NCI-H748 treated with DMSO at 0.1 percent for 48 hours (cell line): ENCODE measurements at places on chromosomes 2 and 18.

GRCh38 chr2:183812091-183812490 lies 687.8 kb downstream of the NUP35 start:
- no peak for DNase-seq

GRCh38 chr2:1541819-1542475 lies 128.7 kb downstream of the TPO start:
- no peak for DNase-seq

DNA sequence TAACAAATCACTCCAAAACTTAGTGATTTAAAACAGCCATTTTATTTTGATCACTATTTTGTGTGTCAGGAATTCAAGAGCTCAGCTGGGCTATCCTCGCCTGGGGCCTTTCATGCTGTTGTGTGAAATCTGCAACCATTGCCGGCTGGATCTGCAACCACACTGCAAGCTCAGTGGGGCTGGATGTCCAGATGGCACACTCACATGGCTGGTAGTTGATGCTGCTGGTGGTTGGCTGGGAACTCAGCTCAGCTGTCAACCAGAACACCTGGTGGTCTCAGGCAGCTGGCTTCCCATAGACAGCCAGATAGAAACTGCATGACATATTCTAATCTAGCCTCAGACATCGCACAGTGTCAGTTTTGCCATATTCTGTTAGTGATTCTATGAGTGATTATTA lies 30.6 kb upstream of the AP1S3 start:
- DNase-seq, result no peak

DNA sequence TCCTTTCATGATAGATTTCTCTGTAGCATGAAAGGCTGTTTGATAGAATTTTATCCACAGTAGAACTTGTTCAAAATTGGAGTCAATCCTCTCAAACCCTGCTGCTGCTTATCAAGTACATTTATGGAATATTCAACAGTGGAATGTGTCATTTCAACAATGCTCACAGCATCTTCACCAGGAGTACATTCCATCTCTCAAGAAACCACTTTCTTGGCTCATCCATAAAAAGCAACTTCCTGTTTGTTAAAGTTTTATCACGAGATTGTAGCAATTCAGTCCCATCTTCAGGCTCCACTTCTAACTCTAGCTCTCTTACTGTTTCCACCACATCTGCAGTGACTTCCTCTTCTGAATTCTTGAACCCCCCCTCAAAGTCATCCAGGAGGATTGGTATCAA lies 29.4 kb downstream of the PDCL3 start:
- DNase-seq, result no peak

DNA sequence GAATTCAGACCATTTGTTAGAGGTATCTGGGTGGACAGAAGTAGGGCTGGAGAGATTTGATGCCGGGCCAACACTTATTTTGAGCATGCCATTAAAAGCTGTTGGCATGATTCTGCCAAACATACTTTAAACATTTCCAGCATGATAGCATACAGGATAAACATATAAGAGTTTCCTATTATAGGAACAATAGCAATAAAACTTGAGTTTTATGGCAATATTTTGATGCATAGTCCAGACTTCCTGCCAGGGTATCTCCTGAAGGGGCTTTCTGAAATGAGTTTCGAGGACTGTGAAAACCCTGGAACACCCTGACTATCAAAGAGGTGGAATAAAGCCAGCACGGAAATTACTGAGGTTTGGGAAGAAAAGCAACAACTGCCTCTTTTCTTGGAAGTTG lies 1398.0 kb upstream of the NXPH2 start:
- no peak for DNase-seq

- DNase-seq, result no peak
These were observed 38.9 kb downstream of the METAP1D start for GRCh38 chr2:172038604-172039003.

GRCh38 chr2:127585270-127585807 lies 49.9 kb downstream of the MYO7B start:
- no peak for DNase-seq

GRCh38 chr2:101121174-101121573 lies 30.0 kb downstream of the TBC1D8 start:
- DNase-seq, result no peak

- DNase-seq, result no peak
These were observed 11.8 kb downstream of the MMADHC start for GRCh38 chr2:149575752-149576151.

DNA sequence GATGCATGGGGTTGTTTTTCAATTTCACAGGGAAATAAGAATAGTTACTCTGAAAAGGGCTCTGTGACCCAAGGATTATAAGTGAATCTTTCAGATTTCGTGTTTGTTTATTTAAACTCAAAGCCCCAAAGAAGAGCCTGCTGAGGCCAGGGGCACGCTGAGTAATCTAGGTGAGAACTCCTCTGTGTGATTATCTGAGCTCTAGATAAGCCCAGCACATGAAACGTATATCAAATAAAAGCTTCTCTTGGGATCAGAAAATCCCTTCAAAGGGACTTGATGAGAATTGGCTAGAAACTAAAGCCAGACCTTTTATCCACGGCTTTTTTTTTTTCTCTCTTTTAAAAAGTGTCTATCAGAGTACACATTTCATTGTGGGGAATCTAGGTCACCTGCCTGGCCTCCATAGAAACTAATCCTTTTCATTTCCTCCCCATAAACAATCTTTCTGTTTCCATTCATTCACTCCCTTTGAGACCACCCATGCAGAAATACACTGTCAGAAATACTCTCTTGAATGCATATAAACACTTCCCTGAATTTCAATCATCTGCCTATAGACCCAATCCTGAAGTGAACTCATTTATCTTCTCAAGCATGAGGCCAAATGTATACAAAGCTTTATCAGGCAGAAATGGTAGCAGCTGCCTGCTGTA lies 137.4 kb downstream of the RIT2 start:
- peak; percentile 31 for DNase-seq

DNA sequence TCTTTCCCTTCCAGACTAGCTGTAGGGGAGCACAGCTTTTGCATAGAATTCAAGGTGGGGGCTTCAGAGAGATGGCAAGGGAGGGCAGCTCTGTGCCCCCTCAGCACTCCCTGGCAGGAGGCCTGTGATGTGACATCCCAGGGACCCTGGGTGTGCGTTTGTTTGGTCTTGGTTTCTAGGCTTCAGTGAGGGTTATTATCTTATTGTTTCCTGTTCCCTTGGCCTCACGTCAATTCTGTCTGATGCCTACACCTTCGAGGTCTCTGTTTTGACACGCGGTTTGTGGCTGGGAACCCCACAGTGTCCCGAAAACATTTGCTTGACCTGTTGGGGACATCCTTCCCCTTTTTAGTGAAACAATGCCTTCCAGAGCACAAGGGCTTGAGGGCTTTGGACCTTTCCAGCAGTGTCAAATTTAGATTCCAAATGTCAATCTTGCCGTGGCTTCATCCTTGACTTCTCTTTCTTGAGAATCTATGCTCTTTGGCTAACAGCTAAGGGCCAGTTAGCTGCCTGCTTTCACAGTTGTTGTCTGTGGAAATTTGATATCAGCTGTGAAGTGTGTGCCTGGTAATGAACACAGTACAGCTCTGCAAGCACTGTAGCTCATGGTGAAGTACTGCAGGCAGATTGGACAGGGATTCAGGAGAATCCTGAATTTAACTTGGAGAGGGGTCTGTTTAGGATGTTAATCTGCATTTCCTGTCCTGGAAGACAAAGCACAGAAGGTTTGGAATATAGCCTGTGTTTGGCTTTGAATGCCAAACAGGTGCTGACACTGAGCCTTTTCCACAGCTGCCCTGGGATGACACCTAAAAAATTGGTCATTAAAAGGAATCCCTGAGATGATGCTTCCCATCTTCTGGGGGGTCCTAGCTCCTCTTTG lies 108.2 kb upstream of the CXCR4 start:
- no peak for DNase-seq

DNA sequence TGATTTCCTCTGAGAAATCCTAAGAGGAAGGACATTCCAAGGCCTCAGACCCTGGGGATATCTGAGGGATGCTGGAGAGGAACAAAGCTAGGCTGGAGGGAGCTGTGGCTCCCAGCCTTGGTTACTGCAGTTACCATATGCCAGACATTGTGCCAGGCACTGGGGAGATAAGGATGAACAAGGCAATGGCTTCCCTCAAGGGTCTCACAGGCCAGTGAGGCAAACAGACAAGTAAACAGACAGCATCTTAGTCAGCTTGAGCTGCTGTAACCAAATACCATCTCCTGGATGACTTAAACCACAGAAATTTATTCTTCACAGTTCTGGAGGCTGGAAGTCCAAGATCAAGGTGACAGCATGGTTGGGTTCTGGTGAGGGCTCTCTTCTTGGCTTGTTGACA lies 91.8 kb downstream of the SKA1 start:
- no peak for DNase-seq

DNA sequence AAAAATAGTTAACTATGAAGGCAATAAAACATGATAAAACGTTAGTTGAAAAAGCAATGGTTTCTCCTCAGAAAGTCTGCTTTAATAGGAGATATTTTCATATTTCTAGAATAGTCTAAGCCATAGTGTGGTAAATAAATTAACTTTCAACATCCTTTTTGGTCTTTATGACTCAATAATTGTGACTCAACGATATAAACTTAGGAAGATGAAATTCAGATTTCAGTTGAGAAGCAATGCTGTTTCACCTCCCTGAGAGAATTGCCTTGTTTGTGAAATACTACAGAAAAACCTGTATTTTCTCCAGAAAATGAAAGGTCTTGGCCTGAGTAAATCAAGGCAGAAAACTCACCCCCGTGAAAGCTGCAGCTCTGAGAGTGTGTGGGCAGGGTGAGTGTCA lies 166.9 kb downstream of the ETAA1 start:
- no peak for DNase-seq

- DNase-seq, result no peak
These were observed 1200.8 kb upstream of the GYPC start for GRCh38 chr2:125455110-125455509.
